ENCODE measurements at places on chromosomes 2 and 18. TPM values are rescaled to one million over a fixed set of nuclear protein-coding genes. Genes with fewer than 3 reads are reported as not detected.

TXNDC9 gene
- total RNA-seq, result 29.9 TPM

TMEM37 gene
- total RNA-seq, result not detected

- DNase-seq, result no peak
Measured at GRCh38 chr2:240898731-240899467, 2.9 kb upstream of the MAB21L4 start.

- DNase-seq, result no peak
Measured at GRCh38 chr2:60064687-60065389, 488.6 kb downstream of the BCL11A start.

- no peak for DNase-seq
Measured at GRCh38 chr2:234725528-234726264, 226.1 kb upstream of the SH3BP4 start.

DNA sequence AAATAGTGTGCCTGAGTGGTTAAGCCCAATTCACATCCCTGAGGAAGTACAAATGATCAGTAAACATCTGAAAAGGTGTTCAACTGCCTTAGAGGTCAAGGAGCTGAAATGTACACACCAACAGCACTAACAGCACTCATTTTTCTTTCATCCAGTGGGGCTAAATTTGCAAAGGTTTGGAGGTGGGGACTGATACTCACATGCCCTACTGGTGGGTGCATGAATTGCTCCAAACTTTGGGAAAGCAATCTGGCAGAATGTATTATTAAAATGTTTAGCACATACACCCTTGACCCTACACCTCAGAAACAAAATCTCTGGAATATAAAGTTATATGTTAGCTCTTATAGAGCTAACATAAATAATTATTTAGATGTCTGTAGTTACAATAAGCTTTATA is 19.0 kb upstream of the FAM178B start:
- DNase-seq, result no peak

GRCh38 chr2:198731842-198732399 is 725.8 kb downstream of the SATB2 start:
- no peak for DNase-seq

All from activated CD4-positive, alpha-beta memory T cell treated with anti-CD3 and anti-CD28 coated beads, Interleukin-2, amount 10 ng/mL, durations not matched to agents 7 days and 5 days (primary cell).